ENCODE measurements at places on chromosomes 2 and 18.

GRCh38 chr2:237877576-237878307 lies 18.3 kb downstream of the RAMP1 start:
- no peak for DNase-seq

DNA sequence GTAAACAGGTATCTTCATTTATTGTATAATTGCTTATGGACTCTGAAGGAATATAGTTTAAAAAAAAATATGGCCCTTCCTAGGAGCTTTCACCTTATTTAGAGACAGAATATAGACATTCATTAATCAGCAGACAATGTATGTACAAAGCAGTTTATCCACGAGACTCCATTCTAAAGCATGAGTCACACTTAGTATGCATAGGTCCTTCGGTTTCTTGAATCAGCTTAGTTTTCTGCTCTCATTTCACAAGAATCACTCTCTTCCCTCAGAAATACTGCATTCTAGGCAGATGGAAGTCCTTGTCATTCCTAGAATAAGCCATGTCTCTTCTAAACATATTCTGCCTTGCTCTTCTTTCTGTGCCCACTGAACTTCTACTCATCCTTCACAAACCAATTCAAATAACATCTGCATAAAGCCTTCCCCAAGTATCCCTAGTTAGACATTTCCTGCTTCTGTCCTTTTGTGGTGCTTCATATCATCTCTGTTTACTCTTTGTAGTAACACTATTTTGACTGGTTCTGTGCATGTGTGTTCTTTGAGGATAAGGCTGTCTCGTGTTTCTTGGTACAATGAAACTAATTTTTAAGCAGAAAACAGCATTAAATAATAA lies 84.5 kb downstream of the PTRHD1 start:
- DNase-seq, result no peak

DNA sequence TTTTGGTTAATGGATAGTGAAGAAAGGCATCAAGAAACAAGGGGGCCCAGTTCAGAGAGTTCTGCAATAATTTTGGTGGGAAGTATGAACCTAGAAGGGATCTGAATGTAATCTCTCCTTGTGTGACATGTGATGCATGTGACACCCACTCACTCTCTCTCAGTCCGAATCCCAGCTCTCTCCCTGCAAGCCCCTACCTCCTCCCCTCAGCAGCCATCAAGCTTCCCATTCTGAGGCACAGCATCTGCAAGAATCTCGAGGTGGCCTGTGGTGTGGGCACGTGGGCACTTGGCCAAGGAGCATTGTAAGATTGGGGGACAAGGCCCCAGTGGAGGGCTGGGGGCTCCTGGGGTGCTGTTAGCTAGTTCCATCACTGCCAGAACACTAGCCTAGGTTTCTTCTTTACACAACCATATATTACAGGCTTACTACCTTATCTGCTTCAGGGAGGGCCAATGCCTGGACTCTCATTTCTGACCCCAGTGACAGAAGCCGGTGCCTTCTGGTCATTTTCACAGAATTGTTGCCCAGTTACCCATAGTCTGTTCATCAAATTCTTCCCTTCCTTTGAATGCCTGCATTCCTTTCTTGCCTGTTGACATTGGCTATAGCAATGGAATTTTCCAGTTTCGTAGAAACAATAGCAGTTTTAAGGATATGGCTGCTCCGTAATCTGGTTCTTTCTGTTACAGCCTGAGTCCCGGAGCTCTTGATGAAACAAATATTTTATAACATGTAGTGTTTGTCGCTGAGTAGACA lies 13.3 kb upstream of the LCLAT1 start:
- DNase-seq, result no peak

- DNase-seq, result no peak
These were observed 8.0 kb downstream of the KLF7 start for GRCh38 chr2:207157731-207158130.

DNA sequence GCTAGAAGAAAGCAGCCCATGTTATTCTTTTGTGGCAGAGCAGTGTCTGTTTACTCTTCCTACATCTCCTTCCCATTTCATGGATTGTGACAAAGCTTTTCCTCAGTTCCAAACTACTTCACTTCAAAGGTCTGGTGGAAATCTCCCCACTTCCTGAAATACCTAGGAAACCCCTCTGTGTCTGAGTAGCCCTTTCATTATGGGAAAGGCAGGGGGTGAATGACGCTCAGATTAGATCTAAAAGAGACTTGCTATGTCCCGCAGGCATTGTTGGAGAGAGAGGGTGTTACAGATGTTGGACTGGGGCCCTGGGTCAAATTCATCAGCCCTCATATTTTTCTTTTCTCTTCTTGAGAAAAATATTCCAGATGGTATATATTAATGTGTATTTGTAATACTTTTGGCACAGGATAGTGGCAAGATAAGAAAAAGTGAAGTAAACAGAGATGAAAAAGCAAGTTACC lies 675.0 kb downstream of the IRS1 start:
- no peak for DNase-seq

DNA sequence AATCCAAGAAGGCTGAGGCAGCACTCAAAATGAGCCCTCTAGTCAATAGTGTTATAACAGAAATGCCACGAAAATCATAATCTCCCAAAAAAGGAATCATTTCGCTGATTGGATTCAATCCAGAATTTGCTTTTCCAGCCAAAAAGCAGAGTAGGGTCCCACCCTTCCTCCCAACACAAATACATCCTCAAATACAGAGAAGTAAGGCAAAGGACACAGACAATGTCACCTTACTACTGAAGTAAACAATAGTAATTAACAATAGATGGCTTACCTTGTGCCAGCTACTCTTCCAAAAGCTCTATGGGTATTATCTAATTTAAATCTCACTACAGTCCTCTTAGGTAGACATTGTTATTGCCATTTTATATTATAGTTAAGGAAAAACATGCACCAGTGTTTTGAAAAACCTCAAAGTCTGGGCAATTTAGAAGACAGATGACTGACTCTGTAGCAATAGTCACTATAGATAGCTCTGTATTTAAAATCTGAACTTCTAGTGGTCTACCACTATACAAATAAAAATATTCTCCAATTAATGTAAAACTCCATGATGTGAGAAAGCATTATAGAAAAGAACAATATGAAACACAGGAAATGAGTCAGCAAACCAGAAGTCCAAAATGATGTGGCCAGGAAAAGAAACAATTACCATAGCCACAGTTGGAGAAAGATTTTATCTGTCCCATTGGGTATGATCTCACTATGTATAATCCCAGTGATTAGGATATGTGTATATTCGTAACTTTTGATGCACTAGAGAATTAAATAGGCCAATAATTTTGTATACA lies 305.0 kb upstream of the ERBB4 start:
- no peak for DNase-seq

DNA sequence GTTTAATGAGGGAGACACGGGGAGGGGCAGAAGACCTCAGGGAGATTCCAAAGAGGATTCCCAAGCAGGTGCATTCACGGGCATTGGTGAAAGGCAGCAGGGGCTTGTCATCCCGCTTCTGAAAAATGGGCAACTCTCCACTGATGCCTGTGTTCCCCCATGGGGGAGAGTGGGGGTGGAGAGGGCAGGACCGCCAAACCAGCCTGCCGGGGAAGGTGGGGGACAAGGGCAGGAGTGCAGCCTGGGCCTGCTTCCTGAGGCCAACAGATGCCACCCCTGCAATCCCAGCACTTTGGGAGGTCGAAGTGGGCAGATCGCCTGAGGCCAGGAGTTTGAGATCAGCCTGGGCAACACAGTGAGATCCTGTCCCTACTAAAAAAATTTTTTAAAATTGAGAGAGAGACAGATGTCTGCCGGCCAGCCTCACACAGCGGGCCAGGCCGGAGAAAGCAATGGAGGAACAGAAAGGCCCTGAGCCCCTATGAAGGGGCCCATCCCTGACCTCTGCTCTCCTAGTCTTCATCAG lies 44.8 kb upstream of the UBE2F start:
- DNase-seq, result no peak

- no peak for DNase-seq
These were observed 103.2 kb upstream of the WDR75 start for GRCh38 chr2:189338115-189338514.

GRCh38 chr18:26040051-26040656 lies 50.3 kb downstream of the SS18 start:
- no peak for DNase-seq

GRCh38 chr18:24741965-24742724 lies 281.7 kb downstream of the HRH4 start:
- no peak for DNase-seq

GRCh38 chr2:198187841-198188240 lies 383.4 kb downstream of the PLCL1 start:
- no peak for DNase-seq

DNA sequence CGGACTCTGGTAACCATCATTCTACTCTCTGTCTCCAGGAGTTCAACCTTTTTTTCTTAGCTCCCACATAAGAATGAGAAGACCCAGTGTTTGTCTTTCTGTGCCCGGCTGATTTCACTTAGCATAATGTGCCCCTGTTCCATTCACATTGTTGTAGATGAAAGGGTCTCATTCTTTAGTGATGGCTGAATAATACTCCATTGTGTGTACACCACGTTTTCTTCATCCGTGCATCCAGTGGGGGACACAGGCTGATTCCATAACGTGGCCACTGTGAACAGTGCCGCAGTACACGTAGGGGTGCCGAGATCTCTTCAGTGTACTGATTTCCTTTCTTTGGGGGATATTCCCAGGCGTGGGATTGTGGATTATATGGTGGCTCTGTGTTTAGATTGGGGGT lies 72.3 kb upstream of the NFATC1 start:
- no peak for DNase-seq

GRCh38 chr2:100537918-100538317 lies 24.9 kb upstream of the PDCL3 start:
- DNase-seq, result no peak

DNA sequence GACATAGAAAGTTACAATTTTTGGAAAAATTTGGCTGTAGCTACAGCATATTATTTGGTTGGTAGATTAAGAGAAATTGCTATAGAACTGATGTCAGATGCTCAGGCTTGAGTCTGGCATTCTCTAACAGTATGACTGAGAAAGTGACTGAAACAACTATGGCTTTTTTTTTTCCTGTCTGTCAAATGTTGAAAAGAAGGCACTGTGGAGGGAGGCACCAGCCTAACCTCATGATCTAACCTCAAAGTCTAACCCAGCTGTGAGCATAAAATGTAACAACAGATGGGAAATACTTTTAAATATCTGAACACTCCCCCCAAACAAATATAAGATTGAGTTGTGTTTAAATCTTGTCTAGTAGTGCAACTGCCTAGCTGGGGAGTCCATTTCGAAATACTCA lies 629.1 kb downstream of the LRP1B start:
- no peak for DNase-seq
